Islet precursor cell (in vitro differentiated cells): ENCODE measurements at places on chromosomes 3 and 15.

GRCh38 chr15:51884517-51885236 lies 55.2 kb downstream of the TMOD3 start:
- DNase-seq, result no peak

GRCh38 chr3:128402998-128403397 lies 63.7 kb downstream of the DNAJB8 start:
- no peak for DNase-seq

- DNase-seq, result no peak
These were observed 7.5 kb downstream of the VPS13C start for GRCh38 chr15:62052713-62053112.

- DNase-seq, result no peak
These were observed 370.9 kb downstream of the GABRG3 start for GRCh38 chr15:27341780-27342343.

- no peak for DNase-seq
These were observed 42.2 kb downstream of the TBC1D2B start for GRCh38 chr15:78035321-78035751.
